Stimulated activated CD4-positive, alpha-beta T cell treated with anti-CD3 and anti-CD28 coated beads, Interleukin-1b, Interleukin-23, amount 100 ng/mL, for 4 hours (primary cell): ENCODE measurements at places on chromosomes 2 and 18.

- no peak for DNase-seq
These were observed 368.1 kb downstream of the ZEB2 start for GRCh38 chr2:144151851-144152250.

- no peak for DNase-seq
These were observed 63.0 kb downstream of the TANK start for GRCh38 chr2:161223139-161223732.

DNA sequence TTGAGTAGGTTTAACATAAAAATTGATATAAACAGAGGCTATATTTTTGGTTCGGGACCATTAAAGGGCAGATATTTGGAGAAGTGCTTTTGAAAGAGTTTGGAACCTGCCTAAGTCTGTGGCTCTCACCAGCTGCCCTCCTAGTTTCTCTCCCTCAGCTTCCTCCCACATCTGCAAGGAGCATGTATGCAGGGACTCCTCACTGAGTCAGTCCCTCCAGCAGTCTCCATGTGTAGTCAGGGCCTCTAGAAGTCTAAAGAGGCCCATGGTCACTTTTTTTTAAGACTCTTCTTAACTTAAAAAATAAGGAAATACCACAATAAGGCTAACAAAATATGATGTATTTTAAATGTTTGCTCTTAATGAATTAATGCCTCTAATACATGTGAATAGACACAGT, 220.0 kb upstream of the TANK start:
- DNase-seq, result no peak

GRCh38 chr2:150513647-150514046, 26.2 kb upstream of the RND3 start:
- DNase-seq, result no peak

- no peak for DNase-seq
These were observed 18.2 kb downstream of the GNLY start for GRCh38 chr2:85712336-85712735.

GRCh38 chr2:142848023-142848606, 29.3 kb upstream of the KYNU start:
- no peak for DNase-seq

GRCh38 chr2:63789338-63790020, 52.2 kb upstream of the UGP2 start:
- no peak for DNase-seq
